Mesenchymal stem cell (in vitro differentiated cells and primary cell): ENCODE measurements at places on chromosomes 1 and 21.
A peak's percentile ranks its signal among the peaks of the same experiment; 100 is the strongest.

GRCh38 chr1:224486801-224487583 lies 52.4 kb upstream of the WDR26 start:
- peak; percentile 22 for DNase-seq

DNA sequence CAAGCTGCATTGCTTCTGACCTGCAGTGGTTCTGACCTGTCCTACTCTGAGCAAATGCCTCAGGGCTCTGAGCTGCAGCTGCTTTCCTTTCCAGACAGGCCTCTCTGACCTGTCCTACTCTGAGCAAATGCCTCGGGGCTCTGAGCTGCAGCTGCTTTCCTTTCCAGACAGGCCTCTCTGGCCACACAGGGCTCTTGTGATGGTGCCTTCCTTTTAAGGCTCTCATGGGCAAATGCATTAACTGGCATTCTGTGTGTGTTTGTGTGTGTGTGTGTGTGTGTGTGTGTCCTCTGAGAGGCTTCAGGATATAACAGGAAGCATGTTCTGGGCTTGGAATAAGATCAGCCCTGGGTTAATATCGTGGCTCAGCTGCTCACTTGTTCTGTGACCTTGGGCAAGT lies 131.3 kb downstream of the NTPCR start:
- peak; percentile 78 for DNase-seq

- no peak for DNase-seq
Measured at GRCh38 chr1:74715236-74715502, 17.7 kb downstream of the CRYZ start.

GRCh38 chr21:14206222-14206621 lies 4.5 kb downstream of the LIPI start:
- DNase-seq = no peak

DNA sequence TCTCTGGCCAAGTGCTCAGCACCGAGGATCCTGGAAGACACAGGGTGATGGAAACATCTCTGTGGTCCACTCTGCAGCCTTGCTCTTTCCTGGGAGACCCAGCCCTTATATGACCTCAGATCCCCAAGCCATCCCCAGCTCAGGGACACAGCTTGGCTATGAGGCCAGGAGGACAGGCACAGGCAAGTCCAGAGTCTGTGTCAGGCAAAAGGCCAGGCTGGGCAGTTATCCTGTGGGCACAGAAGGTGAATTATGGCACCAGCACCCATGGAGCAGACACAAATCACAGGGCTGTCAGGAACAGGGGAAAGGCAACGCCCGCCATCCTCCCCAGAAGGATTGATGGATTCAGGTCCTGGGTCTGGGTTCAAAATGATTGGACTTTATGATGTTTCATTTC lies 52.1 kb upstream of the SCMH1 start:
- DNase-seq = no peak

- DNase-seq = no peak
Measured at GRCh38 chr1:165688046-165688445, 10.3 kb downstream of the ALDH9A1 start.

DNA sequence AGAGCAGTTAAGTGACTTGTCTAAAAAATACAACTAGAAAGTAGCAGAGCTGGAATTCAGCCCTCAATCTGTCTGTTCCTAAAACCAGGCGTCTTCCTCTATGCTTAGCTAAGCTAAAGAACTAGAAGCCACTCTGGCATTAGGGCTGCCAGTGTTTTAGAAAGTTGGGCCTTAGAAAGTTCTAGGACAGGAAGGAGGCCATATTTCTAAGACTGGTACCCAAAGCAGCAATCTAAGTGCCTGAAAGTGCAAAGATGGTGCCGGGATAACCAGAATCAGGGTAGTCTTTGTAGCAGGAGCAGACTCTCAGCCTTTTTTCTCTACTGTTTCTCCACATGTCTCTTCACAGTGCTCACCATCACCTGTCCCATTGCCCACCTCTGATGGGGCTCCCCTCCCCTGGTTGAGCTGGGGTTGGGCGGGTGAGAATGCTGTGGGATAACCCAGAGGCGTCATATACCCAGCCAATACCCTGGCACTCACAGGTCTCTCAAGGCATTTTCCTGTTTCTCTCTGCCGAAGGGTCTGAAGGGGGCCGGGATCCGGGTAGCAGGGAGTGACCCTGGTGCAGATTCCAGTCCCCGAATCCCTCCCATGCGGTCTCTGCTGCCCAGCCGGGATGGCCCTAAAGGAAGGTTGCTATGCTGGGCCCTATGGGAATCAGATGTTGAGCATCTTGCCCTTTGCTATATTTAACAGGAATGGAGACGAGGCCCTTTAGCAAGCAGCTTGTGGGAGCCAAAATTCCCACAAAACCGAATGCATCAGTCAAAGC lies 1.1 kb upstream of the RCSD1 start:
- no peak for DNase-seq

GRCh38 chr21:20272791-20273362 lies 725.3 kb upstream of the NCAM2 start:
- DNase-seq = no peak

GRCh38 chr1:233664804-233665574 lies 51.1 kb downstream of the KCNK1 start:
- no peak for DNase-seq

DNA sequence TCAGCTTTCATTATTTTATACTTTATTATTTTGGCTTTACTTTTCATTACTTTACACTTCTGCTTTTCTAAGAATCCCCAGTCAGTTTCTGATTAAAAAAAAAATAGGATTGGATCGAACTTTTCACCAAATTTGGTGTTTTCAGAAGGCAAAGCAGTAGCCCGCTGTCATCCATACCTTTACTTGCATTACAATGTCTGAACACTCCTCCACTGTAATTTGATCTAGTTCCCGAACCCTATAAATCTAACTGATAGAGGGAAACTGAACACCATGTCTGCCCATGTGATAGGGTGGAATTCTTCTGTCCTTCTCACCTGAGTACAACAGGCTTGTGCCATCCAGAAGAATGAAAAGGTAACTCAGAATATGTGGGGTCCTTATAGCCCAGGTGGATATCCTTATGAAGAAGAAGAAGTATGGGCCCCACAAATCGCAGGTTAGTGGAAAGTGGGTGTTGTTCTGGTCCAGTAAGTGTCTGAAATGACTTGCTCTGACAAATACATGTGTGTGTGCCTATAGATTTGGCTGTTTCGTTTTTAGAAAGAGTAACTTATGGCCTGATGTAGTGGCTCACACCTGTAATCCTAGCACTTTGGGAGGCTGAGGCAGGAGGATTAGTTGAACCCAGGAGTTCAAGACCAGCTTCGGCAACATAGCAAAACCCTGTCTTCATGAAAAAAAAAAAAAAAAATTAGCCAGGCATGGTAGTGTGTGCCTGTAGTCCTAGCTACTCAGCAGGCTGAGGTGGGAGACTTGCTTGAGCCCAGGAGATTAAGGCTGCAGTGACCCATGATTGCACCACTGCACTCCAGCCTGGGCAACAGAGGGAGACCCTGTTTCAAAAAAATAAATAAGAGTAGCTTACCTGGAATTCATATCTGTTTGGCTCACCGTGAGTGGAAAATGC lies 26.6 kb upstream of the CDC14A start:
- DNase-seq = no peak

- no peak for DNase-seq
Measured at GRCh38 chr1:11908095-11908675, 18.0 kb downstream of the KIAA2013 start.

DNA sequence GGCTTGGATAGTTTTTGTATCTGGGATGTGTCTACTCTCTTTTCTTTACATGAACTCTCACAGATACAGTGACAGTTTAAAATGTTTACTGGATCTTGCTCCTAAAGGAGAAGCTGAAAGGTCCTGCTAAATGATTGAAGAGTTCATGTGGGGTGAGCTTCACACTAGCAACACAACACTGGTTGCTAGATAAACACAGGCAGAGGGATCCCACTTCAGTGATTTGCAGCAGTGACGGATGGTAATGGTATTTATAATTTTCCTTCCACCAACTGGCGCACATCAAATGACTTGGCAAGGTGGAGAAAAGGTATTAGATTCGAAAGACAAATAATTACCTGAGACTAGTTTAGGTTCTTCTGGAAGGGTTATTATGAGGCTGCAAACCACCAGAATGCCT lies 270.2 kb downstream of the TBX15 start:
- DNase-seq = no peak

GRCh38 chr1:86757272-86757984 lies 53.1 kb downstream of the SH3GLB1 start:
- no peak for DNase-seq

GRCh38 chr1:160402001-160402795 lies 1.8 kb downstream of the VANGL2 start:
- DNase-seq = no peak

GRCh38 chr1:221439008-221439746 lies 302.7 kb downstream of the DUSP10 start:
- peak; percentile 90 for DNase-seq

GRCh38 chr1:245363461-245364200 lies 208.8 kb downstream of the KIF26B start:
- DNase-seq = no peak

GRCh38 chr1:21149430-21149854 lies 27.3 kb downstream of the EIF4G3 start:
- DNase-seq = peak; percentile 88

DNA sequence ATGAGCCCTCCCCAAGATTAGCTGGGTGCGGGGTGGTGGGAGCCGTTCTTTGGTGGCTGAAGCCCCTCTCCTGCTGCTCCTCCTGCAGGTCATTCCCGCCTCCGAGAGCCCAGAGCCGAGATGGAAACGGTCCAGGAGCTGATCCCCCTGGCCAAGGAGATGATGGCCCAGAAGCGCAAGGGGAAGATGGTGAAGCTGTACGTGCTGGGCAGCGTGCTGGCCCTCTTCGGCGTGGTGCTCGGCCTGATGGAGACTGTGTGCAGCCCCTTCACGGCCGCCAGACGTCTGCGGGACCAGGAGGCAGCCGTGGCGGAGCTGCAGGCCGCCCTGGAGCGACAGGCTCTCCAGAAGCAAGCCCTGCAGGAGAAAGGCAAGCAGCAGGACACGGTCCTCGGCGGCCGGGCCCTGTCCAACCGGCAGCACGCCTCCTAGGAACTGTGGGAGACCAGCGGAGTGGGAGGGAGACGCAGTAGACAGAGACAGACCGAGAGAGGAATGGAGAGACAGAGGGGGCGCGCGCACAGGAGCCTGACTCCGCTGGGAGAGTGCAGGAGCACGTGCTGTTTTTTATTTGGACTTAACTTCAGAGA lies 448 bp downstream of the G0S2 start:
- DNase-seq = peak; percentile 64

- peak; percentile 74 for DNase-seq
Measured at GRCh38 chr1:162878000-162878596, 17.1 kb upstream of the CCDC190 start.

DNA sequence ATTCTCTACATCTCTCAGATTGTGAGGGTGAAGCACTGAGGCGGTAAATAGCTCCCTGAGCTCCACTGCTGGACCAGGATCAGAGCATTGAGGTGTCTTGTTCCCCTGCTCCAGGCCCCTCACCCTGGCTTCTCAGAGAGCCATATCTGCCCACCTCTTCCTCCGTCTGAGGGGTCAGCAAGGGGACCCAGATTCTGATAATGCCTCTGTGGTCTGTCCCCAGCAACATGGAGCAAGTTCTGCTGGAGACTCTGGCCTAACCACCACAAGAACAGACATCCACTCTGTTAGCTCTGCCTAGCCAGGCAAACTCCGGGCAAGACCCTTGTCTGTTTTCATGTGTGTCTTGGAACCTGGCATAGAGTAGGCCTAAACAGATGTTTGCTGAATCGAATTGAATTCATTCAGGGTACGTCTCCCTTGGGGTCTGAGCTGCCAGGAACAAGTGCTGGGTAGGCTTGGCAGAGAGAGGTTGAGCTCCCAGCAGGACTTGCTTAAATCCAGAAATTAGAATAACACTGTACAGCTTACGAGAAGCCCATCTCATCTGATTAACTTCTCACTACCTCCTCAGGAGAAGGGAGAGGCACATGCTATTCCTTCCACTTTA lies 2.3 kb downstream of the TRAF5 start:
- DNase-seq = no peak

DNA sequence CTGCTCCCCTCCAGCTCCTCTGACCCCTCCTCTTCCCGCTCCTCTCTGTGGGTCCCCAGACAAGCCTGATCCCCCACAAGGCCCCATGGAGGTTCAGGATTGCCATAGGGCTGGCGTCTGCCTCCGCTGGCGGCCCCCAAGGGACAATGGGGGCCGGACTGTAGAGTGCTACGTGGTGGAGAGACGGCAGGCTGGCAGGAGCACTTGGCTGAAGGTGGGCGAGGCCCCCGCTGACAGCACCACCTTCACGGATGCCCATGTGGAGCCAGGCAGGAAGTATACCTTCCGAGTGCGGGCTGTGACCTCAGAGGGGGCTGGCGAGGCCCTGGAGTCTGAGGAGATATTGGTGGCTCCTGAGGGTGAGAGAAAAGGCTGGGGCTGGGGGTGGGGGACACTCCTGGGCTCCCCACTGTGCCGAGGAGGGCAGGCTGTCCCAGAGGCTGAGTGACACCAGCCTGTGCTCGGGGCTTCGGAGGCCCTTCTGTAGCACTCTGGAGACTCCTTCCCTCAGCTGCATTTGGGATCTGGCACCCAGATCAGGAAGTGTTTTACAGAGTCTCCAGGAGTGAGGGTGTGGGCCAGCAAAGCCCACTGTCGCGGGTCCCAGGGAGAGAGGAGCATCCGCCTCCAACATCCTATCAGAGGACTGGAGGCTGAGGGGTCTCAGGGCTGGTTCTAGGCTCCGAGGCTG lies 25.9 kb downstream of the IGFN1 start:
- no peak for DNase-seq

- peak; percentile 18 for DNase-seq
Measured at GRCh38 chr1:103211073-103211472, 102.8 kb upstream of the COL11A1 start.

DNA sequence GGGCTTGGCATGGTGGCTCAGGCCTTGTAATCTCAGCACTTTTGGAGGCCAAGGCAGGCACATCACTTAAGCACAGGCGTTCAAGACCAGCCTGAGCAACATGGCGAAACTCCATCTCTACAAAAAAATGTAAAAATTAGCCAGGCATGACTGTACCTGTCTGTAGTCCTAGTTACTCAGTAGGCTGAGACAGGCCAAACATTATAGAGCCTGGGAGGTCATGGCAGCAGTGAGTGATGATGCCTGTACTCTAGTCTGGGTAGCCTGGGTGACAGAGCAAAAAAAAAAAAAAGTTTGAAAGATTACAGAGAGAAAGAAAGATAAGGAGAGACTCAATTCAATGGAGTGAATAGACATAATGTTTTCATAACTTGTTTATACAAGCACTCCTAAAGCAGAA lies 556.5 kb upstream of the BRINP3 start:
- no peak for DNase-seq

GRCh38 chr1:110203021-110203661 lies 7.0 kb upstream of the KCNC4 start:
- DNase-seq = peak; percentile 73

DNA sequence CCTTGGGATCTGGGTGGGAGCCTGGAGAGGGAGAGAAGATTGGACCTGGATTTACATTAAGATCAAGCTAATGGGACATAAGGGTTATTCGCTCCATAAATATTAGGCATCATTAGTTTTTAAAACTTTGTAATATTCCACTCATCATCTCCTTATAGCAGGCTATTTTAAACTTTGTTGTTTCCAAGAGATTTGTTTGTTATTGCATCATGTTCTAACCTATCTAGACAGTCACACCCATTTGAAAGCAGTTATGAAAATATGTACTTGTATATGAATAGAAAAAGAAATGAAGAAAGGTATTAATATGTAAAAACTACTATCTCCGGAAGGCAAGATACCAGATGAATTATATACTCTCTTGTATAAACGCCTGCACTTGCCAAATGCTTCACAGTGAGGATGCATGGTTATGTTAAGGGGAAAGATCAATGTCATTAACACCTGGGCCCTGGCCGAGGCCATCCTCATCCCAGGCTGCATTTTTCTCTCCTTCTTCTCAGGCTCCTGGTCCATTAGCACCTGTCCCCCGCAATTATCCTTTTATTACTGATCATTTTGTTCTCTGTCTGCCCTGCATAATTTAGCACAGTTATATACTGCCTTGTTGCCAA lies 468.2 kb downstream of the MATN1 start:
- DNase-seq = no peak
